ENCODE measurements at places on chromosomes 13 and 19.
A peak's percentile ranks its signal among the peaks of the same experiment; 100 is the strongest.

DNA sequence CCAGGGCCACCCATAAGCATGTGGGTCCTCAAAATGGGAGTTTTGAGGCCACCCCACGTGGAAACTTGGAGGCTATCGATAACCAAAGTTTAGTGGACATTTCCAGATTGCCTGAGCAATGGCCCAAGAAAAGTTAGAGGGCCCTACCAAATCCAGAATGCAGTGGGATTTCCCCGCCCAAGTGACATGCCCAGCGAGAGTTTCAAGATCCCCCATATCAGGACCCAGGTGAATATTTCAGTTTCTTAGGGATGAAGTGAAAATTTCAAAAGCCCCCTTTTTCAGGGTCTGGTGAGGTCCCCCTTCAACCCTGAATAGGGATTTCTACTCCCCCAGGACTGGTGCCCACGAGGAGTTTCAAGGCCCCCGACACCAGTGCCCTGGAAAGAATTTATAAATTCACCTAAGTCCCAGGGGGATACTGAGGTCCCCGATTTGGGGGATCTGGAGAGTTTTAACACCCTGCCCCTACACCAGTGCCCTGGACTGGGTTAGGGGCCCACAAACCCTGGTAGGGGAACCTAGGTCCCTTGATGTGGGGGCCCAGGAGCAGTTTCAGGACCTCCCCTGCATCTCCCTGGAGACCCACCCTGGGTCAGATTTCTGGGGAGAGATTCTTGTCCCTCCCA lies 695 bp downstream of the BST2 start:
- peak; percentile 20 for DNase-seq

- DNase-seq = no peak
Observed at GRCh38 chr19:6443986-6444385, 10.4 kb upstream of the SLC25A41 start.

GRCh38 chr13:32282096-32282711 lies 33.0 kb downstream of the ZAR1L start:
- no peak for DNase-seq

DNA sequence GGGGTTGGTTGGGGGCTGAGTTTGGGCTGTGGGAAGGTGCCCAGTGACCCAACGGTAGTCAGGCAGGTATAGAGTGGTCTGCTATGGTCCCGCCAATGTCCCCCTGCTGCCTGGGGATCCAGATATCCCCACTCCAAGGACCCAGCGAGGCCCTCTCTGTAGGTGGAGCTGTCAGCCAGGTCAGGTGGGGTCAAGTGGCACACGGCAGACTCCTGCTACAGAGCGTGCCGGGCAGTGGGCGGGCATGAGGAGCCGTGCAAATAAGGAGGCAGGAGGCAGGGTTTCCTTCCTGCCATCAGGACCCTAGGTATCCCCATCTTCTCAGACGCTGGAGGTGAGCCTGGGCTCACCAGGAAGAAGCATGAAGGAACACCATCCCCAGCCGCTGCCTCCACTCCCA lies 14.9 kb downstream of the EVI5L start:
- DNase-seq = no peak

- DNase-seq = no peak
Observed at GRCh38 chr13:112814905-112815585, 125.2 kb downstream of the ATP11A start.

- no peak for DNase-seq
Observed at GRCh38 chr19:47310819-47311218, 1.2 kb downstream of the C5AR1 start.

GRCh38 chr13:94311893-94312292 lies 167.6 kb downstream of the DCT start:
- no peak for DNase-seq

GRCh38 chr19:55697069-55697440 lies 22.0 kb downstream of the EPN1 start:
- no peak for DNase-seq

GRCh38 chr19:16262618-16263017 lies 62.0 kb upstream of the KLF2 start:
- no peak for DNase-seq

DNA sequence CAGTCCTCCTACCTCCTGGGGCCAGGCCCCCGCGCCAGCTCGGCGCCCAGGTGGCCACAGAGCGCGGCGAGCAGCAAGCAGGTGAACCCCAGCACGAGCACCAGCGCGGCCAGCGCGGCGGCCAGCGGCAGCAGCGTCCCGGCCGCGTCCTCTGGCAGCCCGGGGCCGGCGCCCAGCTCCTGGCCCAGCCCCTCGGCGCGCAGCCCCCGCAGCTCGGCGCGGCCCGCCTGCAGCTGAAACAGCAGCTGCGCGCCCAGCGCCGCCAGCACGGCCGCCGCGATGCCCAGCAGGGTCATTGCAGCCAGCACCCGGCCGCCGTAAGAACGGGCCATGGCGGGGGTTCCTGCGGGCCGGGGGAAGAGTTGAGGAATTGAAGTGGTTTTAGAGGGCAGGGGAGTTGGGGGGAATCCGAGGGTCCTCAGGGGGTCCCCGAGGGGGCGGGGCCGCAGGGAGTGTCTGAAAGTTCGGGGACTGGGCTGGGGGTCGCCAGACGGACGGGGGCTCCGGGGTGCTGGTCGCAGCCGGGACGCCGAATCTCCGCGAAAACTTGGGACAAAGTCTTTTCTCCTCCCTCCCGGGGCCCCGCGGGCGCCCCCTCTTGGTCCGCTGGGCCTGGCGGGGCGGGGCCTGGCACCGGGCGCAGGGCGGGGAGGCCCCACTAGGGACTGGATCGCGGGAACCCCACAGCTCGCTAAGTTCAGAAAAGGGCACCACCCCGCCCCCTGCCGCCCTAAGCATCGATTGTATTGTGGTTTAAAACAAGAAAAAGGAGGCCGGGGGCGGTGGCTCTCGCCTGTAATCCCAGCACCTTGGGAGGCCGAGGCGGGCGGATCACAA lies at the start of gene TMEM221:
TSS of gene TMEM221 (minus strand) at position 538 of the 837 bp plus-strand sequence. CDS start at position 332, 206 bp downstream.
- peak; percentile 52 for DNase-seq

DNA sequence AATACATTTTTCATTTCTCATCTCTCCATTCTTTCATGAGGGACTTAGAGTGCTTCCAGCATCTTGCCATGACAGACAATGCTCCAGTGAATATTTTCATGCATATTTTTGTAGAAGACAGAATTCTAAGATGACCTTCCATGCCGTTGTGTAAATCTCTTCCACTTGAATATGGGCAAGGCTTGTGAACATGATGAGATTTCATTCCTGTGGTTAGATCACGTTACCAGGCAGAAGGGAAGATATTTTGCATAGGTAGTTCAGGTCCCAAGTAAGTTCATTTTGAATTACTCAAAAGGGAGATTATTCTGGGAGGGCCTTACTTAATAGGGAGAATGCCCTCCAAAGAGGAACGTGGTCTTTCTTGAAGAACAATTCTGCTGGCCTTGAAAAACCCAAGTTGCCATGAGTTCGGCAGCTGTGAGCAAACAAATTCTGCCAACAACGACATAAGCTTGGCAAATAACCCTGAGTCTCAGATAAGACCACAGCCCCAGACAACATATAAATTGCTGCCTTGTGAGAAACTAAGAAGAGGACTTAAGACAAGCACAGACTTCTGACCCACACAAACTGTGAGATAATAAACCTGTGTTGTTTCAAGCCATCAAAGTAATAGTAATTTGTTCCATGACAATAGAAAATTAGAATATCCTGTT lies 400.5 kb upstream of the GPC6 start:
- no peak for DNase-seq

- DNase-seq = no peak
Observed at GRCh38 chr13:60494296-60494695, 97.3 kb downstream of the TDRD3 start.

DNA sequence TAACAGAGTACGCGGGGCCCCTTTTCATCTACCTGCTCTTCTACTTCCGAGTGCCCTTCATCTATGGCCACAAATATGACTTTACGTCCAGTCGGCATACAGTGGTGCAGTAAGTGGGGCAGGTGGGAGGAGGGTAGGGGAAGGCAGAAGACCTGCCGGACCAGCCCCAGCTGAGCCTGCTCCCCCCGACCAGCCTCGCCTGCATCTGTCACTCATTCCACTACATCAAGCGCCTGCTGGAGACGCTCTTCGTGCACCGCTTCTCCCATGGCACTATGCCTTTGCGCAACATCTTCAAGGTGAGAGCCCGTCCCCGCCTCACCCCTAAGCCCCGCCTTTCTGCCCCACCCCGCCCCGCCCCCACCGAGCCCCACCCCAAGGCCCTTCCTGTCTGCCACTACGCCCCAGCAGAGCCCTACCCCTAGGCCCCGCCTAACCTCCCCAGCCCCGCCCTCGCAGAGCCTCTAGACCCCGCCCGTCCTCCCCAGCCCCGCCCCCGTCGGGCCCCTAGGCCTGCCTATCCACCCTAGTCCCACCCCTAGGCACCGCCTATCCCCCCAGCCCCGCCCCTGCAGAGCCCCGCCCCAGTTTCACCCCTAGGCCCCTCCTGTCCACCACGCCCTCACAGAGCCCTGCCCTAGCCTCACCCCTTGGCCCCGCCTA lies 7.7 kb downstream of the NDUFB7 start:
- peak; percentile 61 for DNase-seq

DNA sequence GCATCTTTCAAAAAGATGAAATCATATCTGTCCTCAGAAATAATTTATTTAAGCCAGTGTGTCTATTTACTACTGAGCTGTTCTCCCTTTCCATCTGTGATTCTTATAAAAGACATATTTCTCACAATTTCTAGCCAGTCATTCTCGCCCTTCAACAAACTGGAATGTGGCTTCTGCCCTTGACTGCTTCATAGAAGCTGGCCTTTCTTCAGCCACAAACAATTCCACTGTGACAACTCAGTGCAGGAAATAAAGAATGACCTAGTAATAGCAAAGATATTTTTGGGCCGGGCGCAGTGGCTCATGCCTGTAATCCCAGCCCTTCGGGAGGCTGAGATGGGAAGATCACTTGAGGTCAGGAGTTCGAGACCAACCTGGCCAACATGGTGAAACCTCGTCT lies 655.5 kb downstream of the PCDH9 start:
- DNase-seq = no peak

GRCh38 chr13:69296130-69296529 lies 811.5 kb upstream of the ATXN8OS start:
- DNase-seq = no peak

DNA sequence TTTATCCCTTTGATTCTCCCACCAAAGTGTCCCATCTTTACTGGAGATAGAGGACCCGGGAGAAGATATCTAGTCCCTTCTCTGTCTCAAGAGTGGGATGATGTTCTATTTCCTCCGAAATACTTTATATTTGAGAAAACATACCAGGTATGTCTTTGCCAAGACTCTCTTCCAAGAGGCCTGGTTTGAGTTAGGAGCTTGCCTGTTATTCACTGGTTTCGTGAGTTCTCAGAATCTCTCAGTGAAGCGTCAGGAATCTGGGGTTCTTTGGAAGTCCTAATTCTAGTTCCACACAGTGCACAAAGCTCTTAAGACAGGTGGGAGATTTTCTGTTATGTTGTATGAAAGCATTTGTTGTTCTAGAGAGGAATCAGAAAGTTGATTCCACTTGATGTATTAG lies 182.0 kb downstream of the DNAJC15 start:
- DNase-seq = no peak

DNA sequence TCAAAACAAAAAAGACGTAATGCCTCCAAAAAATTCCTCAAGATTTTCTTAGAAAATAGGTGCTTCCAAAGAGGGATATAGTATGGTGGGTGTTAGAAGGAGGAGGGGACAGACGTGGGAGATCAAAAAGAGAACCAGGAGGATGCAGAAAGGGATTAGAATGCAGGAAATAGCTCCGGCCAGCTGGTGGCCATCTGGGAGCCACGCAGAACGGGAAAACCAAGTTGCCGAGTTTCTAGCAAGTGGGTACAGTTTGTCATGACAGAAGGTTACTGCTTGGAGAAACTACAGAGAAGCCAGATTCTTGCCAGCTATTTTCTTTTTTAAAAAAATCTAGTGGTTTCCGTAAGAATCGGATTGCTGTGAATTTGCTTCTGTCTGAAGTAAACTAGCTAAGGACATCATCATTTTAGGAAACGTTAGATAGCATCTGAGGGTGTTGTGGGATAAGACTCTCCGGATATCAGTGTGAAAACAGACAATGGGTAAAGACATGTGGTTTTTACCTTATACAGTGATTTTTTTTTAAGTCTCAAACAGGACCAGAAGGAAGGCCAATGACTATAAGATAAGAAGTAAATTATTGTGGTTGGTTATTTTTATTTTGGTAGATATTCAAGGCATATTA lies 104.9 kb downstream of the HSPH1 start:
- no peak for DNase-seq

DNA sequence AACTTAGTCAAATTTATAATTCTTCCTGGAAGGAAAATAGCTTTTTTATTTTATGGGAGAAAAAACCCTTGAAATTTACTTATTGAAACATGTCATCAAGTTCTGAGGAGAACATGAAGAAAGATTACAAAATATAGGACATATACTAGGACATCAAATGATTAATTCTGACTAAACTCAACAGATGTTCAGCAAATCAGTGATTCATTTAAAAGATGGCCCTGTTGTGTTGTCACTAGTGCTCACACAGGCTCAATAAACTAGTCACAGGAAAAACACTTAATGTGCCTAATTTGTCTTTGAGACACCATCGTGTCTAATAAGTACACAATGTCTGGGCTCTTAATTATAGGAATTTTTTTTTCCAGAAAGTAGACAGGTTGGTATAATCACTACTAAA lies 223.8 kb upstream of the TMTC4 start:
- no peak for DNase-seq

GRCh38 chr19:3284759-3285646 lies 60.5 kb downstream of the CELF5 start:
- DNase-seq = peak; percentile 69

DNA sequence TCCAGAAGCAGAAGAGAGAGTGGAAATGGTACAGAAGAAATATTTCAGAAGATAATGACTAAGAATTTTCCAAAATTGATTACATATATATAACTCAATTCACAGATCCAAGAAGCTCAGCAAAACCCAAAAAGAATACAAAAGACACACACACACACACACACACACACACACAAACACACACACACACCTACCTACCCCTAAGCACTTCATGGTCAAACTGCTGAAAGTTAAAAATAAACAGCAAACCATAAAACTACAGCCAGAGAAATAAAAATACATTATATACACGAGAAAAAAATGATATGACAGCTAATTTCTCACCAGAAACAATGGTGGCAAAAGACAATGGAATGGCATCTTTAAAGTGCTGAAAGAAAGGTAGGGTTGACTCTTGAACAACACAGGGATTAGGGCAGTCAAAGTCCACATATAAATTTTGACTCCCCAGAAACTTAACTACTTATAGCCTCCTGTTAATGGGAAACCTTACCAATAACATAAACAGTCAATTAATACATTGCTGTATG lies 49.2 kb downstream of the DIAPH3 start:
- DNase-seq = no peak

DNA sequence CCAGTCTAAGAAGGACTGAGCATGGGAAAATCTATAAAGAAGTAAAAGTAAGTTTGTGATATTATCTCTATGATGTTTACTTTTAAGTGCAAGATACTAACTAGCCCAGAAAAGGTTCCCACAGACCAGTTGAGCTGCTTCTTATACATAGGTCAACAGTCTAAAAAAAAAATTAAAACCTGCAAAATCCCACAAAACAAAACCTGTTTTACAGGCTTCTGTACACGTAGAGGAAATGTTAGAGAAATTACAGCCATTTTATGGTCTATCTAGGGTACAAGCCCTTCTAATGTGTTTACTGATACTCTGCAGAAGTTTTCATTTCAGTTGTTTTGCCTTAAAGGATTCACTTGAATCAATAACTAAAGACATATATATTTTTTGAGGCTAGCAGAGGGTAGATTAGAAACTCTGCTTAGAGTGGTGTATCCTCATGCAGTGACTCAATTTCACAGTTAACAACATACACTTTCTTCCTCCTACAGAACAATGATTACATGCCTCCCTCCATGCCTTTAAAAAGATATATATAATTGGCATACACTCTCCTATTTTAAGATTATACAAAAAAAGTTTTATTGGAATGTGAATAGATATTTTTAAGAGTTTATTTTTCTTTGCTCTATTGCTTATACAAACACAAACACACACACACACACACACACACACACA lies 43.9 kb downstream of the CAB39L start:
- no peak for DNase-seq

Measured in activated CD4-positive, alpha-beta memory T cell treated with anti-CD3 and anti-CD28 coated beads, Interleukin-2, amount 10 ng/mL, durations not matched to agents 7 days and 5 days (primary cell).